ENCODE measurements at places on chromosomes 7 and 10.

DNA sequence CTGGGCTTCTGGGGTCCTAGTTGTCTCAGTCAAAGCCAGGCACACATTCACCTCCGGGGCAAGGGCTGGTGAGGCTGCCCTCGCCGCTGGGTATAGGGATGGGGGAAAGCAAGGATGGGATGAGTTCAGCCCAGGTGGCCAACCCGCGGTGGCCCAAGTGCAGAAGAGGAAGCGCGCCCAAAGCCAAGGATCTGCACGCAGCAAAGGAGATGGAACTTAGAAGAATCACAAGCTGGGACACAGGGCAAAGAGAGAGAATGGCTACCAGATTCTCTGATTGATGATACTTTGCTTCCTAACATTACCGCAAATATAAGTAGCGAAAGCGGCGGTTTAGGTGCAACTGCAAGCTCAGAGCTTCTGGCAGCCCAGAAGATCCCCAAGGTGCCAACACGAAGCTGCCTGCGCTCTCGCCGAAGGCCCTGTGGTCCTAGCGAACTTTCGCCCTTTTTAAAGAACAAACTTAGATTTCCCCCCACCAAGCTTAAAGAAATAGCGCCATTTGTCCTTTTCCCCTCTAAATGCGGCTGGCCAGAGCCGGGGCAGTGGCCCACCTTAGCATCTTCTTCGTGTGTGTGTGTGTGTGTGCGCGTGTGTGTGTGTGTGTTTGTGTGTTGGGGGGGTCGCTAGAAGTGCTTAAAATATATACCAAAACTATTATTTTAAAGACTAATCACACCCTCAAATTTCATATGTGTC is 927 bp upstream of the MKX start:
- no peak for DNase-seq

- DNase-seq, result no peak
Observed at GRCh38 chr7:38955892-38956291, 21.8 kb upstream of the POU6F2 start.

GRCh38 chr10:96548589-96548988 is 34.9 kb upstream of the TLL2 start:
- DNase-seq, result no peak

DNA sequence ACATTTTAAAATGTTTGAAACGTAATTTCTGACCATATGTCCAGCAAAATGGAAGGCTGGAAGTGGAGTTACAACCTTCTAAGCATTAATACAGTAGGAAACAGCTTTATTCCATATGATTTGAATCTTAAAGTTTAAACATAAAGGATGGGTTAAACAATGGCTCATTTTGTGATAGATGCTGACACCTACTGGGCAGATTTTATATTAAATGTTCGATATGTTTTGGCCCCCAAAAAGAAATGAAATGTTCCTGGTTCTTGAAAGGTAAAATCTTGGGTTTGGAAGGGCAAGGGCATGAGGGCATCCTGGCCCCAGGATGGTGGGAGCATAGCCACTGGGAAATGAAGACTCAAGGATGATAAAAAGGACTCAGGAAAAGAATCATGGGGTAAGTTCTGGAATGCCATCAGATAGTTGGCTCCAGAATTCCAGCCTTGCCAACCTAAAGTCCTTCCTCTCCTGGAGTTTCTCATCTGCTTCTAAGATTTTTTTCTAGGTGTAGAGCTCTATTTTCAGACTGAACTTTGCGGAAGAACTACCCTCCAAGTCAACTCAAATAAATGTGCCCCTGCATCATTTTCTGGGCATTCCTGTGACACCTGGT is 34.6 kb upstream of the SLC35G1 start:
- no peak for DNase-seq

DNA sequence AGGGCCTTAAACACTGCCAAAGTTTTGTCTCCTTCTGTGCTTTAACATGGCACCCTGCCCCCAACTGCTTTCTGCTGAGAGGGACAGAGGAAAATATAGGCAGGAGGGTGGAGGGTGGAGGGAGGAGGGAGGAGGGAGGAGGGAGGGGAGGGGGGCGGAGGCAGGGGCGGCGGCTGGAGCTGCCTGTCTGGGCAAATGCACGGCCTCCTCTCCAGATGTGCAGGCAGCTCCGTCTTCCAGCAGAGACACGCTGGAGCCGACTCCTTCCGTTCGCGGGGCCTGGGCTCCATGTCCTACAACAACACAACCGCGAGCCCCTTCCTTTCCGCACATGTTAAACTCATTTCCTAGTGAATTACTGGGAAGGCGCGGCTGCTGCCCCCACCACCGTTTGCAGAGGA is 14.2 kb downstream of the EBF3 start:
- DNase-seq, result no peak

DNA sequence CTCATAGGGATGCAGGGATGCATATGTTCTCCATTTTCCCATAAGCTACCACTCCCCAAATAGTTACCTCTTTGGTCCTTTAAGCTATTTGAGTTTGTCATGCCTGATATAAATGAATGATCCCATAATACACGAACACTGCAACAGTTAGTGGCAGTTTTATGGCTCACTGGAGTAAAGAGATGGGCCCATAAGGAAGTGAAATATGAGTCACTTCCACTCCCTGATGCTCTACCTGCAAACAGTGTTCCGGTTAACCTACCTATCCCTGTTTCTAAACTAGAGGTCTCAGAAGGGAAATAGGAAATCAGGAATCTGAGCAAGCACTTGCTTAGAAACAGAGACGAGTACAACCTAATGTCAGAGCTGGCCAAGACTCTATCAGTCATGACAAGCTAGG is 71.7 kb downstream of the CALD1 start:
- DNase-seq, result no peak

- no peak for DNase-seq
Observed at GRCh38 chr10:3785851-3786271, 852 bp upstream of the KLF6 start.

GRCh38 chr7:88500131-88500530 is 193.4 kb upstream of the STEAP4 start:
- no peak for DNase-seq

GRCh38 chr10:63555330-63555729 is 34.1 kb downstream of the REEP3 start:
- DNase-seq, result no peak

DNA sequence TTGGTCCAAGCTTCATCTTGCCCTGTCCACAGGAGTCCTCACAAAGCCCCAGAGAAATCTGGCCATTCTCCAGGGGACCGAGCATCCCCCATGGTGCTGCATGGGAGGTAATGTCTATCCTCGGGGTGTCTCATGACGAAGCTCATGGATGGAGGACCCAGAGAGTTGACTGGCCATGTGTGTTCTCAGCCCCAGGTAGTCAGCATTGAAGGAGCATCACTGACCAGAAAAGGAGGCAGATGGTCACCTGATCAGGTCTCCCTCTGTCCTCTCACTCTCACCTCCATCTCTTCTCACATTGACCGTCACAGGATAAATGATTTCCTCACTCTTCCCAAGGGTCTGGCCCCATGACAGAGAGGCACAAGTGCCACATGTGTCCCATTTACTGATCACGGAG is 33.4 kb upstream of the GDF10 start:
- no peak for DNase-seq

DNA sequence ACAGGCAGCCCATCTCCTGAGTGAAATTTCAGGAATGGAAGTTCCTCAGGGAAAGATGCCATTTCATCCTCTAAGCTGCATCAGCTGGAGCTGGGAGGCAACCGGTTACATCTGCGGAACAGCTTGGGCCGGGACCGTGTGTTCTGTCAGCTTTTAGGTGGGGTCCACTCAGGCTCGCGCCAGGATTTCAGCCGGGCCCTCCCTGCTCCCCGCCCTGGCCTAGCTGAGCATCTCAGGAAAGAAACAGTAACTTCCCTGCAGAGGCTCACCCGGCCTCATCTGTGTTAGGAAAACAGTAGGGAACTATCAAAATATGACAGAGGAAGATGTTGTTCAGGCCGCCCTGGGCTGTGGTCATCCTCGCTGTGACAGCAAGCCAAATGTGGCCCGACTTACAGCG is 110.4 kb downstream of the TRIL start:
- DNase-seq, result no peak

GRCh38 chr7:145624618-145625017 is 492.0 kb upstream of the CNTNAP2 start:
- no peak for DNase-seq

- DNase-seq, result no peak
Observed at GRCh38 chr7:134561-135256, 57.7 kb upstream of the FAM20C start.

GRCh38 chr7:20238754-20239324 is 21.7 kb upstream of the MACC1 start:
- DNase-seq, result no peak

- DNase-seq, result no peak
Observed at GRCh38 chr7:151271699-151272355, 23.3 kb upstream of the SMARCD3 start.

DNA sequence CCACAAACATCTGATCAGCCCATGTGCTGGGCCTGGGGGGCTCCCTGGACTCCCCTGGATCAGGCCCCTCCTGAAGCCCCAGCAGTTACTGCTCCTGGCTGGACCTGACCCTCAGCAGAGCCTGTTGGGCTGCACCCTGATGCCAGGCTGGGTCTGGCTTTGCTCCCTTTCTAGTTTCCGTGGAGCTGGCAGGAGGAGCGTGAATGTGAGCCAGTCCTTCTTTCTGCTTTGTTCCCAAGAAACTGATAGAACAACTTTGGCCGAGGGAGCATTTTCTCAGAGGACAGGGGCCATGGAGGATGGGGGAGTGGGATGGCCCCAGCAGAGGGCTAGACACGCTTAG is 128.2 kb downstream of the NEURL1 start:
- DNase-seq, result no peak

Measured in activated T-helper 1 cell treated with Interleukin-2 at 50 U/mL for 16 hours (primary cell).